ENCODE measurements at places on chromosomes 1 and 21.

- DNase-seq: no peak
Measured at GRCh38 chr1:7199077-7199779, 414.0 kb downstream of the CAMTA1 start.

DNA sequence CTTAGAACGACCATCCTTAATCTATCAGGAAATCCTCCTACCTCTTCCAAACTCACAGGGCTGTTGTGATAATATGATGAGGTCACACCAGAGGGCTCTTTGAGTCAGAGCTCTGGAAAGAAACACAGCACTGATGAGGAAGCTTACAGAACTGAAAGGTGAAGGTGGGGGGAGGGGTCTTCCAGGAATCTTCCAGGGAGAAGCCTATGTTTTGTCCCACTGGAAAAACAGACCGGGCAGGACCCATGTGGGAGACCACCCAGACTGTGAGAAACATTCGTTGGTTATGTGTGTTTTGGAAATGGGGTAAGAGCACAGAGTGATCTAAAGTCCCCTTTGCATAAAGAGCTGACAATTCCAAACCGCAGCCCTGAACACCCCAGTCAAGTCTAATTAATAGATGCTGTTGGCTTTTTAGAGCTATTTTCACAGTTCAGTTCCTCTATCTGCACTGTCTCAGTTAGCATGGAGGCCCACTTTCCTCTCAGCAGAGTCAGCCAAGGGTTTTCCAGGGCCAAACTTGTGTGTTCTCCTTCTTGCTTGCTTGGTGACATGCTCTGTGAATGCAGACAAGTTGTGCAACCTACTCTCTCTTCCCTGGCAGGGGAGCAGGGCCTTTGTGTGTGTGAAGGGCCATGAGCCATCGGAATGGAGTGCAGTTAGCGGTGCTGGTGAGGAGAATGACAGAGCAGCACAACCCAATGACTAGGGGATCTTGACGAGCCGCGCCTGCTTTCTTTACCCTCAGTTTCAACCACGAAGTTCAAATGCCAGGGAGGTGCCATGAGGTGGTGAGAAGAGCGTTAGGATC, 12.3 kb downstream of the PHLDA3 start:
- DNase-seq: no peak

GRCh38 chr1:240491156-240491555, 120.8 kb downstream of the GREM2 start:
- DNase-seq: no peak

DNA sequence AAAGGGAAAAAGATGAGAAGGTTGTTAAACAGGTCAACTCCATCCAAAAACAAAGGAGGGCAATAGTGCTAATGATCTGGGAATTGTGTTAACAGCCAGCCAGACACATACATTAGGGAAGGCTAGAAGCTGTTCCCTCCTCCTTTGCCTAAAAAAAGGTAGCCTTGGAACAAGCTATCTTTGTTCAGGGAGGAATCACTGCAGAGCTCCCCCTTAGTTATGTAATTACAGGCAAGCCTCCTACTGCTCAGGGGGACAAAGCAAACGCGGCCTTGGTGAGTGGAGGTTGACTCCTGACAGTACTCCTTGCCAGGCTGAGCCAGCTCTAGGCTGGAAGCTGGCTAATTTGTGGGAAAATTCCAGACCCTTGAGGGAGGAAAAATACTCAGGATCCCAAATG, 97.6 kb downstream of the VAV3 start:
- DNase-seq: no peak

DNA sequence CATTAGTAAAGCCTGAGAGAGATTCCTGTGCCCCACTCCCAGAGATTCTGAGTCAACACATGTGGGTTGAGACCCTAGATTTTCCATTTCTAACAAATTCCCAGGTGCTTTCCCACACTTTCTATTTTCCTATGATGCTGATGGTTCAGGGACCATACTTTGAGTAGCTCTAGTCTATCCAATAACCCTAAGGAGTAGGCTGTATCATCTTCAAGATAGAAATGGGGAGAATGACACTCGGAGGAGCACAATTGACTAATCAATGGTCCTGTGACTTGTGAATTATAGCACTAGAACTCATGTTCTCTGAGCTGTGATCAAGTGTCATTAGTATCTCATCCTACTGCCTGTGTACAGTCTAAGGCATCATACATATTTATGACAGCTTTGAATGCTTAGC, 232.9 kb upstream of the B3GALT2 start:
- DNase-seq: no peak

GRCh38 chr1:151158326-151158725, 1.9 kb downstream of the TNFAIP8L2 start:
- DNase-seq: no peak

DNA sequence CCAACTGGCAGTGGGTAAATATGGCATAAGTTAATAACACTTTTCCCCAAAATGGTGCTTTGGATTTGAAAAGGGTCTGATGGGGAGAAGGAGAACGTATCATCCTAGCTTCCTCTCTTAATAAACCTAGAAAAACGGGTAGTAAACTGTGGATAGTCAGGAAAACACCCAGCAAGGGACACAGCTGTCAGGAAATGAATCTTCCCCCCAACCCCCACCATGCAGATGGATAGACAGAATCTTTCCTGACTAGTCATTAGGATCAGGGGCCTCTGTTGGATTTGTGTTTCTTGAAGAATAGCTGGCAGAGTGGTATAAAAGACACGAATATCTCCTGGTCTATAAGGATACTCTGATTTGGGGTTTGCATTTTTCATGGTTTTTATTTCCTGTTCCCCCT, 22.5 kb upstream of the LAX1 start:
- DNase-seq: no peak

DNA sequence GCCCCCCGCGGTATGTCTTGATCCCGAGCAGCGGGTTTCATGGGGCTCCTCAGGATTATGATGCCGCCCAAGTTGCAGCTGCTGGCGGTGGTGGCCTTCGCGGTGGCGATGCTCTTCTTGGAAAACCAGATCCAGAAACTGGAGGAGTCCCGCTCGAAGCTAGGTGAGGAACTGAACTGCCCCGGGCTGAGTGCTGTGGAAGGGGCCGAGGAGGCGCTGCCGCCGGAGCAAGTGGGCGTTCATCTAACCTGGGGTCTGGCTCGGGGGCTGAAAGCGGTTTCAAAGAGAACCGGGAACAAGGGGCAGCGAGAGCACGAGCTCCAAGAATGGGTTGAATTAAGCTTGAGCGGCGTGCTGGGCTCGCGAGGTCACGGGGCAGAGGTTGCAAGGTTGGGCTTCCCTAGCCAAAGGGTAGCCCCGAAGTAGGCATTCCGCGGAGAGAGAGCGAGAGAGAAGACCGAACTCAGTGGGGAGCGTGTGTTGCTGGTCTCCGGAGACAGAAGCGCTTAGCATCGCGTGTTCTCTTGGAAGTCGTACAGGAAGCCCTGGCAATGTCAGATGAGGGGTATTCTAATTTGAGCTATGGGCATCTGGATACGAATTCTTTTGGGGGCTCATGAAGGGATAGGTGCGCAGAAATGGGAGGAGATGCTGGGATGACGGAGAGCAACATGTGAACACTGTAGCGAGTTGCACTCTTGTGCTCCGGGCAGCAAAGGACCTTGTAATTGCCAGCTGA, 732 bp downstream of the HS2ST1 start:
- peak; percentile 16 for DNase-seq

- no peak for DNase-seq
Measured at GRCh38 chr1:6106321-6106731, 60.6 kb downstream of the KCNAB2 start.
